ENCODE measurements at places on chromosomes 7 and 10.

- no peak for DNase-seq
These were observed 181.6 kb downstream of the SND1 start for GRCh38 chr7:127833641-127834040.

DNA sequence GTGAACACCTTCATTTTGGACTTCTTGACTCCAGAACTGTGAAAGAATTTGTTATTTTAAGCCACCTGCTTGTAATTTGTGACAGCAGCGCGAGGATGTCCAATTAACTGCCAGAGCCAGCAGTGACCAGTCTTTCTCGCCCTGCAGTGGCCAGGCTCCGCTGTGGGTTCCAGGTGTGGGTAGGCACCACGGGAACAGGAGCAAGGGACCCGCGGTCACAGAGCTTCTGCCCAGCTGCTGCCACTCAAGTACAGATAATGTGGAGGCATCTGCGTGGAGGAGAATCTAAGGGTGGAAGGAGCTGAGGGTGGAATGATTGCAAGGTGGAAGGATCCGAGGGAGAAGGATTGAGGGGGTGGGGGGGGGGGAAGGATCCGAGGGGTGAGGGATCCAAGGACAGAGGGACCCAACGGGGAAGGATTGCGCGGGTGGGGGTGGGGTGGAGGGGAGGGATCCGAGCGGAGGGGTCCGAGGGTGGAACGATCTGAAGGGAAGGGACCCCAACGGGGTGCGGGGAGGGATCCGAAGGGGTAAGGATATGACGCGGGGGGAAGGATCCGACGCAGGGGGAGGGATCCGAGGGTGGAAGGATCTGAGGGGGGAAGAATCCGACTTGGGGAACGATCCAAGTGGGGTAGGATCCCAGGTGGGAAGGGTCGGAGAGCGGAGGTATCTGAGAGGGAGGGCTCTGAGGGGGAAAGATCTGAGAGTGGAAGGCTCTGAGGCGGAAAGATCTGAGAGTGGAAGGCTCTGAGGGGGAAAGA is 3.6 kb downstream of the CALY start:
- DNase-seq, result no peak

GRCh38 chr7:107315716-107316220 is 147.0 kb downstream of the HBP1 start:
- DNase-seq, result no peak

DNA sequence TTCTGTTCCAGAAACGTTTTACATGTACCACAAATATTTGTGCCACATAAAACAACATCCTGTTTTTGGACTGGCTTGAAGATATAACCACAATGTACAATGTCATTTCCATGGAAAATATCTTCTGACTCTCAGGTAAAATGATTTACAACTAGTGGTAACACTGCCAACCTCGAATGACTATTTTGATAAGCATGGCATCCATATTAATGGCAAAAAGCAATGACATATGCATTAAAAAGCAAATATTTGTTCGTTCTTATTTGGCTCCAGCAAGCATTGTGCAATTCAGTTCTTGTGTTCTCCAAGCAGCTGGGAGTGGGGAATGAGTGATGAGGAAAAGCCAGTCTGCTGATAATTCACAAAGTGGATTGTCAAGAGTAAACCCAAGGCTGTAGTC is 289.0 kb downstream of the PLXDC2 start:
- DNase-seq, result no peak

- DNase-seq, result no peak
These were observed 59.5 kb downstream of the GRB10 start for GRCh38 chr7:50723173-50723572.

DNA sequence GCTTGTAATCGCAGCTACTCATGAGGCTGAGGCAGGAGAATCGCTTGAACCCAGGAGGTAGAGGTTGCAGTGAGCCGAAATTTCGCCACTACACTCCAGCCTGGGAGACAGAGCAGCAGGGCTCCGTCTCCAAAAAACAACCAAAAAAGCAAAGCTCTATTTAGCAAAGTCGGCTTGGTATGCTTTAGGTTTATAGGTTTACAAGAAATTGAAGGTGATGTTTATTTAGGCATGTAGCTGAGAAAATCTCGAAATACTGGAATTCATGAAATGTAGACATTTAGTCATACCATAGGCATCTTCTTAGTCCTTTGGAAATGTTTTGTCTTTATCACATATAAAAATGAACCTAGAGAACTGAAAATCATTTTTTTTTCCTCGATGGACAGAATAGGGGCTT is 453.8 kb upstream of the ANKRD30A start:
- no peak for DNase-seq

- no peak for DNase-seq
These were observed 75.6 kb upstream of the LRRC4 start for GRCh38 chr7:128106821-128107220.
